ENCODE measurements at places on chromosomes 6 and 20.

DNA sequence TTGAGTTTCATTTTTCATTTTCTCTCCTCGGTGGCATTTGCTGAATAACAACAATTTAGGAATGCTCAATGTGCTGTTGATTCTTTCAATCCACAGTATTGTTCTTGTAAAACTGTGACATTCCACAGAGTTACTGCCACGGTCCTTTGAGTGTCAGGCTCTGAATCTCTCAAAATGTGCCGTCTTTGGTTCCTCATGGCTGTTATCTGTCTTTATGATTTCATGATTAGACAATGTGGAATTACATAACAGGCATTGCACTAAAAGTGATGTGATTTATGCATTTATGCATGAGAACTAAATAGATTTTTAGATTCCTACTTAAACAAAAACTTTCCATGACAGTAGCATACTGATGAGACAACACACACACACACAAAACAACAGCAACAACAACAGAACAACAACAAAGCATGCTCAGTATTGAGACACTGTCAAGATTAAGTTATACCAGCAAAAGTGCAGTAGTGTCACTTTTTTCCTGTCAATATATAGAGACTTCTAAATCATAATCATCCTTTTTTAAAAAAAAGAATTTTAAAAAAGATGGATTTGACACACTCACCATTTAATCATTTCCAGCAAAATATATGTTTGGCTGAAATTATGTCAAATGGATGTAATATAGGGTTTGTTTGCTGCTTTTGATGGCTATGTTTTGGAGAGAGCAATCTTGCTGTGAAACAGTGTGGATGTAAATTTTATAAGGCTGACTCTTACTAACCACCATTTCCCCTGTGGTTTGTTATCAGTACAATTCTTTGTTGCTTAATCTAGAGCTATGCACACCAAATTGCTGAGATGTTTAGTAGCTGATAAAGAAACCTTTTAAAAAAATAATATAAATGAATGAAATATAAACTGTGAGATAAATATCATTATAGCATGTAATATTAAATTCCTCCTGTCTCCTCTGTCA lies 88.1 kb downstream of the SNAP25 start:
- peak; percentile 25 for DNase-seq

- peak; percentile 67 for DNase-seq
Measured at GRCh38 chr6:42979523-42980177, 669 bp upstream of the PEX6 start.

GRCh38 chr6:56357616-56358373 lies 110.4 kb upstream of the COL21A1 start:
- DNase-seq, result no peak

DNA sequence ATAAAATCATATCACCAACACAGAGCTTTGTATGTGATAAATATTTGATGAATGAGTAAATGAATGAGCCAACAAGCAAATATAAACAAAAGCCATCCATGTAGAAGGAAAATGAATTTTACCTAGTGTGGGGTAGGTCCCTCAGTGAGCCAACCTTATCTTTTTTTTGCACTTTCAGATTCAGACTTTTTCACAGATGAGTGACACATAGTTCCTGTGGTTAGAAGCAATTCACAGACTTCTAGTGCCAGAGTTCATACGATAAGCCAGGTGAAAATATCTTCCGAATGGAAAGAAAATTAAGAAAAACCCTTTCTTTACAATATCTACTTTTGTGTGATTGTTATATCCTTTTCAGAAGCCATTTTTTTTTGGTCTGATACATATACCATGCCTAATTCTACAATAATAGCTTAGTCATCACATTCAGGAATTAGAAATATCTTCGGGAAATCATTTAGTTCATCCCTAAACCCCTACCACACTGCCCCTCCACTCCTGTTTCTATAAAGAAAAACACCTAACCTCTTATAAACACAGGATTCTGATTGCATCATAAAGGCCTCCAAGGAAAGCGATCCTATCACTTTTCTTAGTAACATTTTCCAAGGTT lies 82.7 kb upstream of the CNR1 start:
- DNase-seq, result no peak

DNA sequence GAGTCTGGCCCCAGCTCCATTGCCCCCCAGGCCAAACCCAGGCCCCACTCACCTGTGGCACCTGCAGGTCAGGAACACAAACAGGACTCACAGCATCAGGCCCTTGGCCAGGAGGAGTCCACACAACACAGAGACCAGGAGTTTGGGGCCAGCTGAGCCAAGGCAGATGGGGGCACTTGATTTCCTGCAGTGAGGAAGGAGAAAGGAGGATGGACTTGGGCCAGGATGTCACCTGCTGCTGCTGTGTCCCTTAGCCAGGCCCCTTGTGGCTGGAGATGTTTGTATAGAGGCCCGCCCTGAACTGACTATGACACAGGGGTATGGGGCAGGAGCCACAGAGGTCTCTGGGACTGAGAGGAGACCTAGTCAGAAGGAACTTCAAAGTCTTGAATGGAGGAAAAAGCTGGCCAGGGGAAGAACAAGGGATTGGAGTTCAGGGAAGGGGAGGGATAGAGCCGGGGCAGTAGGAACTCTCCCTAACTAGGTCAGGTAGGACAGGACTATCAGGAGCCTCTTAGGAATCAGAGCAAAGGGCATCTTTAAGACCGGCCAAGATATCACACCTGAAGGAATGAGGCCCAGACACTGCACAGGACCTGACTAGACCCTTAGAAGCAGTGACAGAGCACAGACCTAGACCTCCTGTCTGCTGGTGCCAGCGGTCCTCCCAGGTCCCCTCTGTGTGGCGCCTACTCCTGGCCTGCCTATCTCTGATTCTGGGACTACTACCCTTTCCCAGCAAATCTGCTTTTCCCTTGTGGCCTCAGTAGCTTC lies 8.8 kb upstream of the TREML2 start:
- no peak for DNase-seq

- no peak for DNase-seq
Measured at GRCh38 chr20:23456409-23456808, 3.7 kb upstream of the CST11 start.

DNA sequence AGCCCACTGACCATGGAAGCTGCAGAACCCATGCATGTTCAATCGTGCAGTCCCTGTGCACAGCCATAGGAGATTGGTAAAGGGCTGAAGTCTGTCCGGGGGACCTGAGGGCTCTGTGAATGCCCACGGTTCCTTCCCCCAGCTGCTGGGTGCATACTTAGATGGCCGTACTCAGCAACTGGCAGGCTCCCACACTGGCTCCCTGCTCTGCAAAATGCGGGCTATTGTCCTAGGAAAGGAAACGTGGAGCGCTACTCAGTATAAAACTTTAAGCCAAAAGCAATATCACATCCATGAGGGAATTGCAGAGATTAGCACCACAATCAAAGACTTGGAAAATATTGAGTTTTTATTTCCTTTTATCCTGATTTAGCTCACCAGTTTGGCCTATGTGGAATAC lies 202.0 kb downstream of the WDR27 start:
- DNase-seq, result no peak

GRCh38 chr6:133951881-133952814 lies 876 bp upstream of the TBPL1 start:
- peak; percentile 15 for DNase-seq

- DNase-seq, result no peak
Measured at GRCh38 chr20:676315-676937, 824 bp upstream of the SCRT2 start.

DNA sequence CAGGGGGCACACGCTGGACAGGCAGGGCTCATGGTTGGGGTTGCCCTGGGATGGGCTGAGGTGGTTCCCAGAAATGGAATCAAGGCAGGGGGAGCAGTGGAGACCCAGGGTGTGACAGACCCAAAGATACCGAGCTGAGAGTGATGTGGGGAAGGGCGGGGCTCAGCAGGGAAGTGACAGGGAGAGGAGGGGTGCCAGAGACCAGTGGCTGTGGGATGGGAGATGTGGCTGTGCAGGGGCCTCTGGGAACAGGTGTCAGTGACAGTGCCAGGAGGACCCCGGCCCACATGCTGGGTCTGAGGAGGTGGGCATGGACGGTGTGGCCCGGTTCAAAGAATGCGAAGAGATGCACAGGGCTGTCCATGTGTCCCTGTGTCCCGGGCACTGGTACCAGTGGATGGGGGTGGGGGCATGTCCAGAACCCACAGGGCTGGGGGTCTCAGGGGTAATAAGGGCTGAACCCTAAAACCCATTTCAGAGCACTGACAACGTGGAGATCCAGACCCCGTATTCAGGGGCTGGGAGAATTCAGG lies 1.0 kb downstream of the CABLES2 start:
- DNase-seq, result no peak

DNA sequence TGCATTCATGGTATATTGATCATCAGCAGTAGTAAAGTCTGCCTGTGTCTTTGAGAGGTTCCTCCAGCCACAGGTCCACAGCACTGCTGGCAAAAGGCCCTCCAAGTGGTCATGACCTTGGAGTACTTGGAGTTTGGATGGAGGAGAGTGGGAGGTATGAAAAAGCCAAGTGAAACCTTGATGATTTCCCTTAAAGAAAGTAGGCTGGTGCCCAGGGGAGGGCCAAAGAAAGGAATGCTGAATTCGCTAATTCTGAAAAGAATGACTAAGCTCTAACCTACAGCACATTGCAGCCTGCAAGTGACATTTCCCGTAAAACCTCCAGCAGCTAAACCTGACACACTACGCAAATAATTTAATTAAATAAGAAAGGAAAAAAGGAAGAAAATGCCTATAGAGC lies 223.4 kb upstream of the TAB2 start:
- no peak for DNase-seq

DNA sequence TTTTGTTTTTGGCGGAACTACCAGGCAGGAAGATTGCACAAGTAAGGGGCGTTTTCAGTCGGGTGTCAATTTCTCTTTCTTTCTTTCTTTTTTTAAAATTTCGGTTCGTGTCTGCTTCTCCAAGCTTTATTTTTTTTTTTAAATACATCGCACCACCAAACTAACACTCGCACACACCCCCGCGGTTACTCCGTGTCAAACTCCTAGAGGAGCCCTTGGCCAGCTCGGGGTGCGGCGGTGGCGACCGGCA lies 338 bp downstream of the UTRN start:
- no peak for DNase-seq

GRCh38 chr6:35146453-35146852 lies 5.3 kb upstream of the TCP11 start:
- DNase-seq, result no peak

- DNase-seq, result no peak
Measured at GRCh38 chr6:125155344-125155743, 1.8 kb downstream of the TPD52L1 start.

DNA sequence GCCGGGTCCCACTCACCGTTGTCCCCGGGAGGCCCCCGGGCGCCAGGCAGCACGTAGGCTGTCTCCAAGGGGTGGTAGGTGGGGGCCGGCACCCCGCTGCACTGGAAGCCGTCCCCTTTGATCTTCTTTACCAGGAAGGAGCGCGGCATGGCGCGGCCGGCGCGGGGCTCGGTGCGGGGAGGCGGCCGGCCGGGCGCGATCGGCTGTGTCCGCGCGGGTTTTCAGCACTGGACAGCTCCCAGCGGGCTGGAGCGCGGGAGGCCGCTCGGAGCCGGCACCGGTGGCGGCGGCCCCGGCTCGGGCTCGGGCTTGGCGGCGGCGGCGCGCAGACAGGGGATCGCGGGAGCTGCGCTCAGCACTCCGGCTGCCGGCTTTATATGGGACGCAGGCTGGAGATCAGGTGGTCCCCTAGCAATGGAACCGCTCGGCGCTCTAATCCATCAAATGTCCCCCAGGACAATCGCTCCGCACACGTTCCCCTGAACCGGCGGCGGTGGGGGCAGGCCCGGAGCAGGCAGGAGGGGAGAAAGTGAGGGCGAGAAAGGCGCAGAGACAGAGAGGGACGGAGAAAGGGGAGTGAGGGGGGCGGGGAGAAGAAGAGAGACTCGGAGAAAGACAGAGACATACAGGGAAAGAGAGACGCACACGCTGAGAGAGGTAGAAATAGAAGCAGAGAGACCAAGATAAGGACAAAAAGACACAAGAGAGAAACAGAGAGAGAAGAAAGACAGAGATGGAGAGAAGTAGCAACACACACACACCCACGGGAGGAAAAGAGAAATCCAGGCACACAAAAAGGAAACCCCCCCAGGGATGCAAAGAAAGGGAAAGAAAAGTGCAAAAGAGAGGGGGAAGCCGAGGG lies at the start of gene SCRT2:
TSS of gene SCRT2 (minus strand) at position 350 of the 862 bp plus-strand sequence. CDS start at position 149, 201 bp downstream.
- DNase-seq, result peak; percentile 78

GRCh38 chr6:41622206-41622988 lies 15.9 kb upstream of the MDFI start:
- DNase-seq, result no peak

- no peak for DNase-seq
Measured at GRCh38 chr20:24962510-24962909, 13.4 kb downstream of the CST7 start.

GRCh38 chr6:152355166-152355565 lies 282.0 kb downstream of the SYNE1 start:
- no peak for DNase-seq

GRCh38 chr6:34970488-34970887 lies 81.4 kb downstream of the ANKS1A start:
- no peak for DNase-seq

DNA sequence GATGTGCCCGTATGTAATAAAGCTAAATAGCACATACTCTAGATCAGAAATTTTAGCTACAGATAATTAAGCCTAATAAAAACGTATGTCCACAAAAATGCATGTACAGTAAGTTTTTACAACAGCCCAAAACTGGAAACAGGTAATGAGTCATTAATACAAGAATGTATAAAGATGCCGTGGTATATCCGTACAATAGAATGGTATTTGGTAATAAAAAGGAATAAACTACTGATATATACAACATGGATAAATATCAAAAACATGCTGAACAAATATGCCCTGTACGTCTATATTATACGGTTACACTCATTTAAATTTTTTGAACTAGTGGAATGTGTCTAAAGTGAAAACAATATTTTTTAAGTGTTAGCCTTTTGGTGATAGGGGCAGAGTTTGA lies 128.2 kb upstream of the ADGRB3 start:
- no peak for DNase-seq

- no peak for DNase-seq
Measured at GRCh38 chr6:133070410-133071043, 170.6 kb upstream of the EYA4 start.

DNA sequence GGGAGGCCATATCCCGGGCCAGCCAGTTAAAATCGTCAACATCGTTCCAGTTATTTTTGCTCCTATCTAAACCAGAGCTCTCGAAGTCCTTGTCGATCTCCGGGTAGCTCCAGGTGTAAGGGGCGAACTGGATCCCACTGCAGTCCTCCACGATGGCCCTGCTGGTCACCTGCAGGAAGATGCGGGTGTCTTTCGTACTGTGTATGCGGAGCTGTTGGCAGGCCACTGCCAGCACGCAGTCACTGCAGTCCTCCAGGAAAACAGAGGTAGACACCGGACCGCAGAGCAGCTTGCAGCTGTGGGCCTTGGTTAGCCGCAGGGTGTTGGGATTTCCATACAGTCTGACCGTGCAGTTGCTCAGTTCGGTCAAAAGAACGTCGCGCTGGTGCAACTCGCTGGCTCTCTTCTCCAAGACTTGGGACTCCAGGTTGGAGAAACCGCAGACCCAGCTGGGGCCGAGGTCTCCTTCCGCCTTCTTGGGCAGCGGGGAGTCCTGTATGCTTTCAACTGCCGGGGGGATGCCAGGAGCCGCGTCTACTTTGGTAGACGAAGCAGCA lies 742 bp downstream of the TBCC start:
- no peak for DNase-seq

GRCh38 chr6:43093436-43094289 lies 17.5 kb downstream of the PTK7 start:
- peak; percentile 51 for DNase-seq

All from H54 (cell line).